WTC11 (cell line): ENCODE measurements at places on chromosomes 12 and 14. TPM values are rescaled to one million over a fixed set of nuclear protein-coding genes. Genes with fewer than 3 reads are reported as not detected.

DNA sequence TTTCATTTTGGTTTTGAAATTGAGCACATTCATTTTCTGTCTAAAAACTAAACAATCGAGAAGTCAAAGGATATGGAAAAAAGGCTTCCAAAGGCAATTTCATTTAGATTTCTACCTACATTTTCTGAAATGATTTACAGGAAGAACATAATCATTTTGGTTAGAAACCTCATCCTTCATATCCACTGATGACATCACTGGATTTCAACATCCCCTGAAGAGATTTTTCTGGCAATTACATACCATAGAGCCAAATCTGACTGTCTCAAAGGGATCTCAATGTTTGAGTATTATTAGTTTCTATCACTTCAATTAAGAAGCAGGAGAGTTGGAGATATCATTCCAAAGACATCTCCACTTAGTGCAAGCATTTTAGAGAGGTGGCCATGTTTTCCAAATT is 137.8 kb downstream of the TTC7B start:
- DNase-seq = no peak

- DNase-seq = no peak
Observed at GRCh38 chr12:76025601-76026575, 5.7 kb downstream of the PHLDA1 start.

DNA sequence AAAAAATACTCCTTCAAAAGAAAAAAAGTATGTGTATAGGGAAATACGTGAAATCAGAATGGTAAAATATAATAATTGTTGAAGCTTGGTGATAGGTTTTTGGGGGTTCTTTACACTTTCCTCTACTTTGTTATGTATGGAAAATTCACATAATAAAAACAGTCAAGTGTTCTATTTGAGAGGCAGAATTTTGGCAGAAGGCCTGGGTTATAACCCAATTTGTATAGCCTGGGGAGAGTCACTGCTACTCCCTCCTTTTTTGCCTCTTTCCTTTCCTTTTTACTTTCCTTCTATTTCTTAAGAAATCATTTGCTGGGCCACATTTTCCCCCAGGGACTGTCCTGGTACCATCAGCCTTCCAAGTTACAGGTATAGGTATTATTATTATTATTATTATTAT is 105.7 kb downstream of the CRADD start:
- no peak for DNase-seq

GRCh38 chr12:93802698-93803423 is 125.7 kb downstream of the CRADD start:
- DNase-seq = no peak

DNA sequence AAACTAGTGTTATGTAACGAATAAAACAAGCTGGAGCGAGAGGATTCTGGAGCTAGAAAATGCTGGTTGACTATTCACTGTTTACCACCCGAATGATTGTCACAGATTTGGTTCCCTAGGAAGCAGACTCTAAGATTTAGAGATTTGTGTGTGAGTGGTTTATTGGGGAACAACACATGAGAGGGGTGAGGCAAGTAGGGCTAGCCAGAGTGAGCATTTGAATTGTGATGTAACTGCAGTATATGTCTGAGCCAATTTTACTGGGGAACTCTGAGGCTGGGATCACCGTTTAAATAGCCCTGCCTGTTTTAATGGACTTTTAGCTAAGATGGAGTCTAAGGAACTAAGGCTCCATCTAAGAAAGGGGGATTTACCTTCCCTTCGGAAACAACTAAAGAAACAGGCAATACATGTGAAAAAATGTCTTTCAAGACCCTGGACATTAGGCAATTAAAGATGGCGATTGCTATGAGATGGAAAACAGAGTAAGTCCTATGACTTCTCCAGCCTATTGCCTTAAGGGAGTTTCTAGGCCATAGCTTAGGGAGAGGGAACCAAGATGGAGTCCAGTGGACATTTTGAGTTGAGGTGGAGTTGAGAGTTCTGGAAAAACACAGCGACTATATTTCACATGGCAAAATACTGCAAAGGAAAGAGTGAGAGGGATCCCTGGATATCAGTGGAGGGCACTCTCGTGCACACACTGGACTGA is 6.3 kb downstream of the MGP start:
- no peak for DNase-seq

- no peak for DNase-seq
Observed at GRCh38 chr12:32198555-32198954, 91.9 kb downstream of the BICD1 start.

GRCh38 chr12:52193532-52193931 is 1.7 kb upstream of the KRT80 start:
- no peak for DNase-seq

- no peak for DNase-seq
Observed at GRCh38 chr12:108744021-108744897, 12.9 kb upstream of the CORO1C start.

GRCh38 chr12:125100551-125101434 is 35.6 kb downstream of the AACS start:
- DNase-seq = no peak

- DNase-seq = no peak
Observed at GRCh38 chr14:30214461-30215090, 286.9 kb upstream of the PRKD1 start.

DNA sequence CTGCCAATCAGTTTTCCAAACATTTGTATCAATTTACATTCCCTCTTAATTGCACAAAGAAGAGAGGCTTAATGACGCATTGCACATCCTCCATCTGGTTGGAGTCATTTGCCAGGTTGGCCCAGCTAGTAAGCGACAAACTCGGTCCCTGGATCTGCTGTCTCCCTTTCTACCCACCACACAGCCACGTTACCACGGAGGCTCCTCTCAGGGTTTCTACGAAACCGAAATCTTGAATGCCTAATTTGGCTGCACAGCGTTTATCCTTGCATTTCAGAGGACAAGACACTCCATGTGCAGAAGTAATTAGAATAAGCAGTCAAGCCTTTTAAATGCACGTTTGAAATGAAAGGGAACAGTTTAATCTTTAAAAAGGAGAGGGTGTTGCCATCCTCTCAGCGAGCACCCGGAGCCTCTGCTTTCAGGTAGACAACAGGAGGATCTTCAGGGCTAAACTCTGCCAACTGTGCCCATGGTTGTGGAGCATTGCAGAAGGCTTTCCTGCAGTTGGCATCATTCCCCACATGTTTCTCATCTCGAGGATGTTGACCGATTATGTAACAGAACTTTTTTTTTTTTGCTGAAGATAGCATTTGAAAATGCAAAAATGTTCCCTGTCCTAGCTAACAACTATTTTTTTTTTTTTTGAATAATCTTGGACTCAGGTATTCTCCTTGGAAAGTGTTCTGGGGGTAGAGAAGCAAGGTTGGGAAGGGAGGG is 37.8 kb downstream of the SLC24A4 start:
- no peak for DNase-seq

DNA sequence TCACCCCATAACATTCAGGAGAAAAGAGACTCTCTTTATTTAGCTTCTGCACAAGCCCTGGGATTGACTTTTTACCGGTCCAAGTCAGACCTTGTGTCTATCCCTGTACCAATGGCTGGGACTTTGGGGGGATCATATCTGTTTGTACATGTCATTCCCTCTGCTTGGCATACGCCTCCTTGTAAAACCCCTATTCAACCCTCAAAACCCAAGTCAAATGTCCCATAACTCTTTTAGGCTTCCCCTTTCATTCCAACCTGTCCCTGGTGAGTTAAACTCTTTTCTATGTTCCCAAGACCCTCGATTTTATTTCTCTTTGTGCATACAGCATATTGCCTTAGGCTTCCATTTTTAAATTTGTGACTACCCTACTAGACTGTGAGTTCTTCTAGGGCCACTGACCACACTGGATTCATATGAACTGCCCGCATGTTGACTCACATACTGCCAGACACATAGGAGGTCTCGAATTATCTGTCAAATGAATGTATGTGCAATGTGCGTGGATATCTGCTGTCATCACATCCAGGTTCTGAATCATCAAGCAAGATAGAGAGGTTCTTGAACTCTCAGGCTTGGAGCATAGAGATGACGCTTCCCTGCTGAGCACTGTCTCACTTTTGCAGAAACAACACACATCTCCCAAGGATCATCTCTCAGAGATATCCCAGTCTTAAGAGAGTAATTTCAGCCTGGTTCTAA is 548.6 kb upstream of the TBX3 start:
- DNase-seq = no peak

GRCh38 chr12:39912211-39912980 is 193.5 kb downstream of the SLC2A13 start:
- no peak for DNase-seq

GRCh38 chr14:43085819-43086218 is 1421.3 kb downstream of the FSCB start:
- DNase-seq = no peak

- no peak for DNase-seq
Observed at GRCh38 chr14:69763761-69764510, 3.0 kb upstream of the SRSF5 start.

DNA sequence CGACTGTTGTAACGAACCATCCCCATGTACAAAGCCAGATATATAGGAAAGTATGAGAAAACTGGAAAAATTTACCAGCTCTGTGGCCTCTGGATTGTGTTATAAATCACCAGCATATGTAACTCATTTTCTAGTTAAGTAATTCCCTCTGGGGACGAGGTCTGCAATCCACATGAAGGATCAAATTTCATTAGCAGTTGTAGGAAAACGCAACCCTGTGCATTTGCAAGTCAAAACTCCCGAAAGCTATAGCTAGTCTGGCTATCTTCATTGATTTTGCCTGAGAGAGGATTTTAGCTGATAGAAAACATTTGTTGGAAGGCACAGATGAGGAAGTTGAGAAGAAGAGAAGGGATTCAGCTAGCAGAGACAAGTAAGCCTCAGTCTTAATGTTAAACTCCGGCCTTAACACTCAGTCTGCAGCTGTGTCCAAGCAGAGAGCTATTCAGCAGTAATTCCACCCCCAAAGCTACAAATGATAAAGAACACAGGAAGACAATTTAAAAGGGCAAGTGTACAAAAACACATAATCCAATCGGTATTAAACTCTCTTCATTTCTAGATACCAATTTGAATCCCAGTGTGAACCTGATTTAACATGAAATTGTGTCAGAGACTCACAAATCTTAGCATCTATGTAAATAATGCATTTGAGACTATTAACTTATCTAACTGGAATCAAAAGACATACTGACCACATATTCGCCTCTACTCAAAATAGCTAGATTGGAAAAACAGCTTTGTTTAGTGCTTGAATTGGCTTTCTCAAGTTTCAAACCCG is 54.2 kb upstream of the CERS5 start:
- no peak for DNase-seq

DNA sequence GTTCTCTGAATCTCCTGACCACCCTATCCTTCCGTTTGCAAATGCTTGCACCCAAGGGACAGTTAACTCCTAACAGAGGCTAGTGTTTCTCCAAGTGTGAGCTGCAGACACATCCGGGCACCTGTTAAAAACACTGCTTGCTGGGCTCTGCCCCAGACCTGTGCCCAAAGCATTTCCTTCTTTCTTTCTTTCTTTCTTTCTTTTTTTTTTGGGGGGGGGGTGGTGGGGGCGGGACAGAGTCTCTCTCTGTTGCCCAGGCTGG is 42.5 kb downstream of the SPRING1 start:
- DNase-seq = no peak

DNA sequence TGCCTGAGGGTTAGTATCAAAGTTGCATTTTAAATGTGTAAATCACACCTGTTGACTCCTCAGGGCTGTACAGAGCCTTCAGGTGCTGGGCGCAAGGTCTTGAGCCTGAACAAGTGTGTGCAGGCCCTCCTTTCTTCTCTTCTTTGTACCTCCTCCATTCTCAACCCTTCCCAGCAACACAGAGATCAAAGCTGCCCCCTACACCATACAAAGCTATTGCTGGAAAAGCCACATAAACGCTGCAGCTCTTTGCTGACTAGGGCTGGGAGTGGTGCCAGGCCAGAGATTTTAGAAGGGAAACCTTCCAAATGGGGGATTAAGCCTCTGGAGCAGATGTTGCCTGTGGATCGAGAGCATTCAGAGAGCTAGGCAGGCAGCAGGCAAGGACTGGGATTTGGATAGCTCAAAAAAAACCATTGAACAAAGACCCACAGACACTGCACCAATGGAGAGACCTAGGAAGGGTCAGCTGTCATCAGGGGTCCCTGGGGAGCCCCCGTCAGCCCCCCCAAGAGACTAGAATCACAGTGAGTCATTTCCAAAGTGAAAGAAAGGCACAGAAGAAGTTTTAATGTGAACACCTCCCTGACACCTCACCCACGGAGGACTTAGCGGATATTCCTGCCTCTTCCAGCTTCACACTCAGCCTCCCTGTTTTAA is 18.2 kb upstream of the SUSD6 start:
- DNase-seq = no peak

DNA sequence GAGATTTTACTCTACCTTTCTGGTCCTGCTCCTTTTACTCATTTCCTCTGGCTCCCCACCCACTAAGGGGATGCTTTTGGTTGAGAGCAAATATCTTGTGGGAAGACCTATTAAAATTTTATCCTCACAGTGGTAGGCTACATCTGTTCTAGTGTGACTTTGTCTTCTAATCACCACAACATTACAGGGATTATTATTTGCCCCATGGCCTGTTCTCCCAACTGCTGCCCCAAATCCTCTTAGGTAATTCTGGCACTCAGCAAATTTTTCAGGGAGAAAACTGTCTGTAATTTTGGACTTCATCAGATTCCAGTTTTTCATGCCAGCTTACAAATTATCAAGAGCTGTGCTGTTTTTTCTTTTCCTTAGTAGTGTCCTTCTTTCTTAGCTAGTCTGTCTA is 172.3 kb downstream of the GPHN start:
- DNase-seq = no peak

DNA sequence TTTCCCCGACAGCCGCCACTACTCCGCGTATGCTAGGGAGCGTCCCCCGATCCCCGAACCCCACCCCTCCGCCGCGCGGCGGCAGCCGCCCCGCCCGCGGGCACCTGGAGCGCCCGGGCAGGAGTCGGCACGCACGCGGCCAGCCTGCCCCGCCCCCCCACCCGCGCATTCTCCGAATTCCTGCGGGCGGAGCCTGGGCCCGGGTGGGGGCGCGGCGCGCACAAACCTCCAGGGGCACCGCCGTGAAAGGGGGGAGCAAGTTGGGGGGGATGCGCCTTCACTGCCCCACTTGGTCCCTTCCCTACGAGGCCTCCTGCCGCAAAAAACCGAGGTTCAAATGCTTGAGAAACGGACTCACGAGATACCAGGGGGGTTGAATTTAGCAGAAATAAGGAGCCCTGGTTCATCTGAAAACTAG is 1.7 kb downstream of the AJUBA start:
- DNase-seq = peak; percentile 76

GRCh38 chr14:104406831-104407230 is 172.7 kb upstream of the C14orf180 start:
- DNase-seq = no peak

DNA sequence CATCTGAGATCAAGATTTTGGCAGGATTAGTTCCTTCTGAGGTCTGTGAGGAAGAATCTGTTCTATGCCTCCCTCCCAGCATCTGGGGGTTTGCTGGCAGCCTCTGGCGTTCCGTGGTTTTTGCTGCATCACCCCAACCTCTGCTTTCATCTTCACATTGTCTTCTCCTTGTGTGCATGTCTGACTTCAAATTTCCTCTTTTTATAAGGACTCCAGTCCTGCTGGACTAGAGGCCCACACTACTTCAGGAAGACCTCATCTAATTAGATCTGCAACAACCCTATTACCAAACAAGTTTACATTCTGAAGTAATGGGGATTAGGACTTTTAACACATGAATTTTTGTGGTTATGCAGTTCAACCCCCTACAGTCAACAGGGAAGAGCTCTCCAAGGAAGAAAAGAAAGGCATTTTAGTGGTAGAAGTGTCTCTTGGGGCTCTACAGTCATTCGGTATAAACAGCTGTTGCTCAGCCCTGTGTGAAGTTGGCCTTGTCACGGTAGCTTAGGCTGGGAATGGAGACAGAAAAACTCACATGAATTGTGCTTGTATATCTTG is 89.7 kb downstream of the CAND1 start:
- no peak for DNase-seq

- DNase-seq = peak; percentile 42
Observed at GRCh38 chr14:60652674-60653651, 3.7 kb upstream of the SIX1 start.

The OTOGL gene
- 0.39 to 0.62 TPM (median 0.55 TPM) in 3 replicates for total RNA-seq

The LALBA gene
- not detected in 3 replicates for total RNA-seq
